ENCODE measurements at places on chromosomes 6 and 20.
A peak's percentile ranks its signal among the peaks of the same experiment; 100 is the strongest.

DNA sequence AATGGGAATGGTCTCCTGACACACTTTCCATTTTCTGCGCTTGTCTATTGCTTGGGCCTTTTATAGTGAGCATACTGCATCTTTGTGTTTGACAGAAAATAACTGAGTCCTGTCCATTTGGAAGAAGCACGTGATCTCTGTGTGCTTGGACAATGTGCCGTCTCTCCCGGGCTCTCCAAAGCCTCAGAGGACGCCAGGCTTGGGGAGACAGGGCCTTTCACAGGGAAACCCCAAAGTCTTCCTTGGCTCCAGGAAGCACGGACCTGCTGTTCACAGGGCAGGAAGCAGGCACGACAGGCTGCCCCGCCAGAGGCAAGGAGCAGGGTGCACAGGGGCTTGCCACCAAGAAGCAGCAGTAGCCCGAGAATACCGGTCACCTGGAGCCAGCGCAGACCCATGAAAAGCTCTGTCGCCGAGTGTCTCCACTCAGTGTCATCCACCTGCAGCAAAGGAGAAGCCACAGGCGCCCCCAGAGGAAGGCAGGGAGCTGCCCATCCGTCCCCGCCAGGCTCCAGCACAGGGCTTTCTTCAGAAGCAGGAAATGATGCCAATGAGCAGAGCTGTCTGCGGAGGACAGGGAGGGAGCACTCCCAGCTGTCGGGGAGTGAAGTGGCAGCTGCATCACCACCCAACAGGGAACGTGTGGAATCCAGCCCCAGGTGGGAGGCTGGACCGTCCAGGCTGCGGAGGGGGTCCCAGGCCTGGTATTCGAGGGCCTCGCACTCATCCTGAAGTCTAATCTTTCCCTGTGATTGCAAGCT, 135.1 kb downstream of the AGPAT4 start:
- DNase-seq: no peak

DNA sequence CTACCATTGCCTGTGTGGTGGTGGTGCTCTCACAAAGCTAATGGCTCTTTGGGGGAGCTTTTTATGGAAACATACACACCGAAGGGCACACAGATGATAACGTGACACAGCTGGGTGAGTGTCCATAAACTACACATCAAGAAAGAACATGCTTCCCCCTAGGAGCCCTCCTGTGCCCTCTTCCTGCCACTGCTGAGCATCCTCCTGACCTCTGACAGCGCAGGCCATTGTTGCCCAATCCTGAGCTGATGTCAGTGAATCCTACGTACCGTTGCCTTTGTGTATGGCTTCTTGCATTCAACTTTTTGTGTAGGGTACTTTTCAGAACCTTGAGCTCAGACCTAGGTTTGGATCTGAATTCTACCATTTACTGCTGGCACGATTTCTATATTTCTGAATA, 65.8 kb upstream of the SLC22A1 start:
- DNase-seq: no peak

- no peak for DNase-seq
These were observed 37.5 kb upstream of the PDE7B start for GRCh38 chr6:135814043-135814442.

- DNase-seq: no peak
These were observed 48.9 kb downstream of the RNASET2 start for GRCh38 chr6:166907373-166907841.

GRCh38 chr6:153698637-153699036, 340.4 kb upstream of the OPRM1 start:
- no peak for DNase-seq

- DNase-seq: peak; percentile 73
These were observed 35.0 kb upstream of the DSN1 start for GRCh38 chr20:36808317-36809257.

GRCh38 chr20:33673114-33673409, 1.2 kb downstream of the NECAB3 start:
- no peak for DNase-seq

DNA sequence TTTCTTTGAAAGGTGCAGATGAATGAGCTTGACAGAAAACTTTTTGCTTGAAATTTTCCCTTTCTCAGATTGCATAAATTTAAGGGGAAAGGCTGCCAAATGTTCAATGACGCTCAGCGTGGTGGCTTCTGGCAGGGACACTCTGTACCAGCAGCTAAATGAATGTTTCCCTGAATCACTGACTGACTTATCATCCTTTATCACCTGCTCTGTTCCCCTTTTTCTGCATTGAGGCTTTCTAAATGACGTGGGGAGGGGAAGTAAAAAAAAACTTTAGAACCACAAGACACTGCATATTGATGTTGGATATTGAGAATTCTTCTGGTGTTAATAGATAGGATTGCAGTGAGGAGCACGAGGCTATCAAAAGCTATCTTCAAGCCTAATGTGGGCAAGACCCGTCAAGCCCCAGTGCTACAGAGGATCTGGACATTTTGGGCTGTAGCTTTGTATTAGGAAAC, 46.9 kb upstream of the ENPP5 start:
- peak; percentile 74 for DNase-seq

DNA sequence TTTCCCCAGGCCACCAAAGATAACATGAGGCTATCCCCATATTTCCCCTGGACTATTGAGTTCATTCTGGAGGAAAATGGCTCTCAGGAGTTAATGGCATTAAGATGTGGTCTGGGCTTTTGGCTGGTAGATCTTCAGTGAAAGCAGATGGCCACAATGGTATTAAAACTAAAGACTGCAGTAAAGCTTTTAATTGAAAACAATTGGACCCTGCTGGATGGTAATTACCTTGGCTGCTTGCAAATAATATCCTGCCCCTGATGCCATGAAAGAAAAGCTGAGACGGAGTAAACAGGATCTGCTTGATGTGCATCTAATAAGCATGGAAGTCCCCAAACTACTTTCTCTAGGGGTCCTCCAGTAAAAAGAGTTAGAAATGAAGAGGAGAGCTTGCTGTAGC, 255.8 kb downstream of the QKI start:
- DNase-seq: no peak
